ENCODE measurements at places on chromosomes 5 and 9.

DNA sequence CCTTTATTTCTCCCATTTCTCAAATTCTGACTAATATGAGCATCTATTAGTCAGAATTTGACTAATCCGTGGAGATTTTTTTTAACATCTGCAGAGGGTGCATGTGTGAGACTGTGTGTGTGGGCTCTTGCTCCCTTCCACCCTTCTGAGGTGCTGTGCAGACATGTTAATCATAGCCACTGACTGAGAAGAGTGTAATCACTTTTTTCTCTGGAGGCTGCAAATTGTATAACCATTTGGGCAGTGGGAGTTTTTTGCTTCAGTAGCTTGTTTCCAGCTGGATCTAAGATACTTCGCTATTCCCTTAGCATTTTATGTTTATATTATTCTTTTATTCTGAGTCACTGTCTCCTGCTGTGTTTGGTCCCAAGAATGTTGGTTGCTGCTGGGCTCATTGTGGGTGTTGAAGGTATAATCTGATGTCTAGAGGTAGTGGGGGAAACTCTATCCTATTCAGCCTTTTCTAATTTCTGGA, 66.2 kb downstream of the ARHGEF28 start:
- no peak for DNase-seq

- DNase-seq, result no peak
These were observed 103.9 kb upstream of the MEGF10 start for GRCh38 chr5:127186657-127187056.

DNA sequence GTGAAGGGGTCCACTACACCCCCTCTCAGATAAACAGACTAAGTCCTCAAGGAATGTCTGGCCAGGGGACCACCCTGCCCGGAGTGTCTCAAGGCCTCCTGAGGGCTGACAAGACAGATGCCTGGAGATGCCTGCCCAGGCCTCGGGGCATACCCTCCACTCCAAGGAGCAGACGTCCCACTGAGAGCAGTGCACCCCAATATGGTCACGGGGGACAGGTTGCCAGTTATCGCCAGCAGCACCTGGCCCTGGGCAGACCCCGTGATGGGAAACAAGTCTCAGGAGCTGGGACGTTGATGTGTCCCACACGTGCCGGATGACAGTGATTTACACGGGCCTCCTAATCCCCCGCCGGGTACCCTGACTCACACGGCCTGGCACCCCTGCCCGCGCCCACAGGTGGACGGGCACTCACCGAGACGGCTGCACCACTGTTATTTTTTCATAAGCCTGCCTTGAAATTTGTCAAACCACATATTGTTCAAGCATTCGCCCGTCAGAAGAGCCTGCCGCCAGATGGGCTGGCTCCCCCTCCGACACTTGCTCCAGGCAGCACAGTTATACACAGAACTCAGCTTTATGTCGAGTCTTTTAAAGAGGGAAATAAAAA, 43.9 kb downstream of the BARX1 start:
- no peak for DNase-seq

DNA sequence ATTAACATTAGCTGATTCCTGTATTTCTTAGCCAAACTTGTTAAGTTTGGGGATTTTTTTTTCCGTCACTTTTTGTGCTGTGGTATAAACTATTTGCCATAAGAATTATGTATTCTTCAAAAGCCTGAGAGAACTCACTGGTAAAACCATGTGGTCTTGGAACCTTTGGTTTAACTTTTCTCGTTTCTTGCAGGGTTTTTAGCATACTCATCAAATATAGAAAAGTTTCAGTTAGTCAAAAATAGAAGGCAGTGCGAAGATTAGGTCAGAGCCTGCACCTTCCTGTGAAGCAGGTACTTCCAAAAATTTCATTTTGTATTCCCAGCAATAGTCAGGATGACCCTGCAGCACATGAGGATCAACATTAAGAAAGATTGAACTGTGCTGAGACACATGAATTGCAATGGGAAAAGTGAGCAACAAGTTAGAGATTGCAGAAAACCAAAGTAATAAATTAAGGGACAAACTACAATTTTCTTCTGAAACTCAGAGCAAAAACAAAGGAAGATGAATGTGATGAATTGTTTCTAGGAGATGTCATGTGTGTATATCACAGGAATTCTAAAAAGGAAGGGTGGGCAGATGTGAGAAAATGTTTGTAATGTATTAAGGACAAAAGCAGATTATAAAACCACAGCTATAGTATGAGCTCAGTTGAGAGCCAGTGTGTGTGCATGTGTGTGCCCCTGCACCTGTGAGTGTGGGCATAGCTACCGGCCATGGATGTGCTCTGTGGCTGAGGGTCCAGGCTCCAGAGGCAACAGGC, 102.2 kb downstream of the ANGPTL2 start:
- no peak for DNase-seq

DNA sequence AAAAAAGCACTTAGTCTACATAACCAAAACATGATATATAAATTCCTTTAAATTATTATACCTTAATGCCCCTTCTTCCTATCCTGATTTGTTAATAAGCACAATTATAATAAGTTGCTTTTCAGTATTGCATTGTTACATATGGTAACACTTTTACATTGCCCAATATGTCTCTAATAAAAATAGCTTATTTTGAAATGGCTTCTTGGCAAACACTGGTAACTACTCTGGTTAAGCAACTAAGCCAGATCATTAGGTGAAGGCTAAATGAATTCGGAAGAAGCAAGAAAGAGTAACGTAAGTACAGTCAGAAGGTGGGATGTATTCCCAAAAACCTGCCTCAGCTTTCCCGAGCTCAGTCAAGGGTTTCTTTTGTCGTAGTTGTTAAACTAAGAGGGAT, 85.3 kb downstream of the TTC39B start:
- no peak for DNase-seq

- DNase-seq, result no peak
These were observed 52.9 kb downstream of the TMC1 start for GRCh38 chr9:72574156-72574810.

DNA sequence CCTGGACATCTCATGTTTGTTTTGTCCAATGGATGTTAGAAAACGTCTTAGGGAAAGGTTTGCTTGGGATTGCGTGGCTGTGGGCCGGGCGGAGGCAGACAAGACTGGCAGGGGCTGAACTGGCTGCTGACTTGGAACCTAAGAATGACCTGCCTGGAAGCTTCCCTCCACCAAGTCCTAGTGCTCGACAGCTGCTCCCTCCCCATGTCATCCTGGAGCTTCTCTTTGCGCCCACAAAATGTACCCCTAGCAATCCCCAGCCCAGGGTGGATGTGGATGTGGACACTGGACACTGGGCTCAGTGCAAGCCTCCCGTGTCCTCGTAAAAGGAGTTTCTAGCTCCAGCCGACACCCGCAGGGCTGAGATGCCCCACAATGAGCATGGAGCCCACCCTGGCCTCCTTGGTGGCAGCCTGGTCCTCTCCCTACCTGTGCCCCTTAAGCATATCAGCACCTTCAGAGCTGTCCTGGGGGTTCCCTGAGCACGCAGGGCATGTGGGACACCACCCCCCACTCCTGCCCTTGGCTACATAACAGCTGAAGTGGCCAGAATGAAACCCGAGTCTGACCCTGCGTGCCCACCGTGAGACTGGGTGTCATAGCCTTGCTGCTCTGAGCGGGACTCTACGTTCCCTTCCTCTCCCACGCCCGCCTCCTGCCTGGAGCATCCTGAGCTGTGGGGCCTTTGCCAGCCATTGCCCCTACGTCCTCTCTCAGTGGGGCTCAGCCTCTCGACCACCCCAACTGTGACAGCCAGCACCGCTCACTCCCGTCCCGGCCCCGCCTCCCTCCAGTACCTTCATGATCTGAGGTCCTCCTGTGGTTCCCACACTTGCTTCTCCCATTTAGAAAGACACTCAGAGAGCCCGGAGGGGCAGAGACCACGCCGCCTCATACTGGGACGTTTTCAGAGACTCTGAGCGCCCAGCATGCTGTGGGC, 180.8 kb downstream of the ROR2 start:
- DNase-seq, result no peak

DNA sequence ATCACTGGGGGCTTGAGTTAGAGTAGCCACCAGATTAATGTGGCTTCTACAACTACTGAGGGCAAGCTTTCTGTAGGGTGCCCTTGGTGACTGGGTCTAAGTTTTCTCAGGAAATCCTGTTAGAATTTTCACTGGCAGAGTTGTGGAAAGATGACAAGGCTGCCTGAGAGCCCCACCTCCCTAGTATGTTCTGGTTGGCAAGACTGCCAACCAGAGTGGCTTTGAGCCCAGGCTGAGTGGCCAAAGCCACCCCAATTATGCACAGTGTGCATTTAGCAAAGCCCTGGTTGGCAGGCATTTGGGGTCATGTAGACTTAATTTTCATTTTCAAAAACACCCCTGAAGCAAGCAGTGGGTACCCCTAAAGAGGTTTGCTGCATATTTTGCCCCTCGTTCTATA, 136.7 kb upstream of the HAPLN1 start:
- DNase-seq, result no peak

GRCh38 chr9:132078699-132079356, 839 bp downstream of the MED27 start:
- DNase-seq, result no peak

DNA sequence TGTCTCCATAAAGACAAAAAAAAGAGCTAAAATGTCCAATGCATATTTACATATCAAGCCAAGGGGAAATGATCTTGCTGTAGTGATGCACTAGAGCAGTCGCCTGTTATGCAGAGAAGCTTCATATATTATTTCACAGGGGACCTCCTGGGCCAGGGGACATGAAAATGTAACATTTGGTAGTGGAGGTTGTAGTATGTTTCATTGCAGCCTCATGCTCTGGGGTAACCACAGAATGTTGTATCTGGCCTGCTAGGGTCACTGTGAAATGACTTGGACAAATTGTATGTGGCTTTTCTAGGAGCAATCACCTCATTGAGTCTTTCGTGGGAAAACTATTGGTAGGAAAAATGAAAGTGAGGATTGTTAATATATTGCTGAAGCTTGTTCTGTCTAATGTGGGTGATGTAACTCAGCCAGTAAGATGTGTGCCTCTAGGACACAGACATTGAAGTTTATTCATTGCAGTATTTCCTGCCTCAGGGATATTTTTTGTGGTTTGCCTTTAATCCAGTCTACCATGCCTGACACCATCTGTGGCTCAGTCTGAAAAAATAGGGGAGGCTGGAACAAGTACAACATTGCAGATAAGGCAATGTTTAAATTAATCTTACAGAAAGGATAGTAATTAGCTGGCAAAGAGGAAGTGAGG, 430.8 kb upstream of the TNC start:
- DNase-seq, result no peak

DNA sequence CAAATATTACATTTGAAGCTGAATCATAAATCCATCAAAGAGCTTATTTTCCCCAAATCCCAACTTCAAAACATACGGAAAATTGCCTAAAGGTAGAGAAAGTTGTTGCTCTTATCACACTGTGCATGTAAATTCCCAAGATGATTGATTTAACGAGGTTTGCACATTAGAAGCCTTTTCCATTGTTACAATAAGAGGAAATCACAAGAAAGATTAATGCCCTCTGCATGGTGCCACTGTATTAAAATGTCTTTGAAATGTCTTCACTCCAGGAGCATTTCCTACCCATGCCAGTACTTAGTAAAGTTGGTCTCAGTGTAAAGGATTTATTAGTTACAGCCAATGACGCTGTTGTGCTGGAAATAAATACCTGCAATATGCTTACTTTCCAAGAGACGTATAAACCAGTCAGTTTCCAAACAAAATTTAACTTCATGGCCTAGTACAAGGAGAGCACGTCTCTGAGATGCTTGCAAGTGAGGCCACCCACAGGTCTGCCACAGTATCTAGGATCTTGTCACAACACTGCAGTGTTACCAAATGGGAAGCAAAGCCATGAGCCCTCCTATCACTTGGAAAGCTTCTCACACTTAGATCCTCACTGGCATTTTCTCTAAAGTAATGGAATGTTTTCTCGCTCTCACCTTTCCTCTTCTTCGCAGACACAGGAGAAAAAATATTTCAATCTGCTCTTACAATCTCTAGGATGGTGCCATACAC, 112.4 kb downstream of the CETN3 start:
- DNase-seq, result no peak

- no peak for DNase-seq
These were observed 4.7 kb upstream of the PTGS1 start for GRCh38 chr9:122366074-122366660.

DNA sequence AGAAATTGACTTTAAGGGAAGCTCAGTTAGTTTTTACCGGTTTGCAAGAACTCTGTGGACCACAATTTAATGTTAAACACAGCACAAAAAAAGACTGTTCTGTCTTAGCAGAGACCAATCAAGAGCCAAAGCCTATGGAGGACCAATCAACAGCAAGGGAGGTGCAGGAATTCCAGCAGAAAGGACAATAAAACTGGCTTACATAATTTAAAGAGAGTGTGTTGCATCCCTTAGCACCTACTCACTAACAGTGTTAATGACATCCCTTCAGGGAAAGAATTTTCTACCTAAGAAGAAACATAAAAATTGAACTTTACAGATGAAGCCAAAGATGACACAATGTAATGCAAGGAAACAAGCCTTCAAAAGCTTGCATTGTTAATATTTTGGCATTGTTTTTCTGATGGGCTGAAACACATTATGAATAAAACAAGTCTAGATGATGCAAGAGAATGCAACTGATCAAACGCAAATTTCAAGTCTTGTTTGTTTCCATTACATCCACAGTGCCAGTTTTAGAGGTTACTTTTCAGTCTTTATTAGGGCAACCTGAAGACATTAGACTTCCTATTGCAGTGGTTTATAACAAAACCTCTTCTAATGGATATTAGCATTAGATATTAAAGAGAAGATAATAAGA, 111.3 kb upstream of the FST start:
- no peak for DNase-seq

GRCh38 chr5:163261647-163262269, 175.6 kb upstream of the CCNG1 start:
- DNase-seq, result no peak

GRCh38 chr5:166324372-166324771, 1967.1 kb upstream of the WWC1 start:
- no peak for DNase-seq

DNA sequence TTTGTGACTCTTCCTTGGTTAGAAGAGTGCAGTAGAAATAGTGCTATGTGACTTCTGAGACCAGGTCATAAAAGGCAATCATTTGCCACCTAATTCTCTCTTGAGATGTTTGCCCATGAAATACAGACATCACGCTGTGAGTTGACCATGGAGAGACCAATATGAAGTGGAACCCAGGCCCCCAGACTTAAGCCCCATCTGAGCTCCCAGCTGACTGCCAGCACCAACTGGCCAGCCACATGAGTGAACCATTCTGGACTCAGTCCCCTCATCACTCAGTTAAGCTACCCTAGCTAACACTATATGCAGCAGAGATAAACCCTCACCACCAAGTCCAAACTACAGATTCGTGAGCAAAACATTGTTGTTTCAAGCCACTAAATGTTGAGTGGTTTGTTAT, 60.7 kb upstream of the NIPBL start:
- DNase-seq, result no peak

DNA sequence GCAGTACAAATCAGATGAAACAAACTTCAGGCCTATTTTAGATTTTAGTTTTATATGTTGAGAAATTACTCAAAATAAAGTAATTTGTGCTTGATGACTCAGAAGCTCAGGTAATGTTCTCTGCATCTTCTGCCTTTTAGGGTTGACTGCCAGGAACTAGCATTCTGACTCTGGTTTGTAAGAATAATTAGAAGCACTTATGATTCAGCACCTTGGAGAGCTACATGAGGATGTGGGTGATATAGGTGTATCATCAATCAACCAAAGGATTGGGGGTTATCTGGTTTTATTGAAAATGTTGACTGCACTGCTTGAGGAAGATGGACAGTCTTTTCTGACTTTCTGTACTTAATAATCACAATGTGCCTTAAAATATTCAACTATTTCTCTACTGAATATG, 118.7 kb upstream of the SGCD start:
- DNase-seq, result no peak

GRCh38 chr5:68189613-68190012, 25.9 kb upstream of the PIK3R1 start:
- no peak for DNase-seq

- DNase-seq, result no peak
These were observed 119.9 kb downstream of the ADAMTS2 start for GRCh38 chr5:179225387-179225786.

Data from effector memory CD8-positive, alpha-beta T cell (primary cell).